ENCODE measurements at places on chromosomes 2 and 18.

DNA sequence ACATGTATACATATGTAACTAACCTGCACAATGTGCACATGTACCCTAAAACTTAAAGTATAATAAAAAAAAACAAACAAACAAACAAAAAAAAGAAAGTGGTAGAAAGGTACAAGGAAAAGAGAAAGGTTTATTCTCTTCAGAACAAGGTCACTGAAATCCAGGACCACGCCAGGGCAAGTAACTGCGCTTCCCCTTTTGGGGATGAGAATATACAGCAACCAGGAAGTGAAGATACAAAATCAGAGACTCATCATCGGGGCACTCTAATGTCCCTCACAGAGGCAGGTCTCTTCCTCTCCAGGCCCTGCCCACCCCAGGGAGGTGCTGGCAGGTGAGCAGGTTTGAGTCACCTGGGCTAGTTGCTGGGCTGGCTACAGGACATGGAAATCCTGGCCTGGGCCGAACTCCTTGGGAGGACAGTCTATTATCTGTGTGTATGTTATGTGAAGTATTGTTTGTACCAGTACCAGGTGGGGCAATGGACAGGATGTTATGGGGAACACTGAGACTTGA, 100.4 kb upstream of the GPR45 start:
- DNase-seq, result no peak

- DNase-seq, result no peak
These were observed 59.7 kb downstream of the WDSUB1 start for GRCh38 chr2:159226608-159227385.

GRCh38 chr18:36325846-36326245, 28.3 kb downstream of the FHOD3 start:
- DNase-seq, result no peak

GRCh38 chr18:10841203-10841602, 308.2 kb downstream of the PIEZO2 start:
- DNase-seq, result no peak

DNA sequence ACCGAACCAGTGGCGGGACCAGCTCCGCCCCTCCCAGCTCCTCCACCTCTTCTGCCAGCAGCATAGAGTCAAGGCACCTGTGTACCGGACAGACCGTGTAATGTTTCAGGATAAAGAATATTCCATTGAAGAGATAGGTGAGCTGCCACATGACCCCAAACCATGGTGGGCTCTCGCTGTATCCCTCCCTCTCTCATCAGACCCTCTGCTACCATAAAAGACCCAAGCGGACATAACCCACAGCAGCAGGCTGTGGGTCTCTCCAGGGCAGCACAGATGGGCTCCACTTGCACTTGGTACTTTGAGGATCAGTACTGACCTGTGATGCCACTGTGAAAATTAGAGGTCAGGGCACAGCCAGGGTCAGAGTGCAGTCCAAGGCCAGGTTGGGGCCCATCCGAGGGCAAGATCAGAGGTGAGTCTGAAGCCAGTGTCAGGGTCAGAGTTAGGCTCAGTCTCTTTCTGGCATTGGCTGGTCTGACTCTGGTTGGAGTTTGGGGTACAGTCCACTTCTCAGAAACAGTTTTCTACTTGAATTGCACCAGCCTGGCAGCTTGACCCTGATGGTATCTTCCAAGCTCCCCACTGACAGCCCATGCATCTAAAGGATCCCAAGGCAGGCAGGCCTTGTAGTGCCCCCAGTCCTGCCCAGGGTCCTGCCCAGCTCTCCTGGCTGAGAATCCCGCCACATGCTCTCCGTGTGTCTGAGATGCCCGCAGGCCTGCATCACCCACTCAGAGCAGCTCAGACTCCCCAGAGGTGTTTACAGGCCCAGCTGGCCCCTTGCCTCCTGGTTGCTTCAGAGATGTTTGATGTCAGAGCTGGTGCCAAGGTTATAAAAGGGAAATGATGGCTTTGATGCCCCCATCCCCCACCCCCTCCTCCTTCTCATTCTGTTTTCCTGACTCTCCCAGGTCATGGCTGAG, 212.1 kb downstream of the DYSF start:
- no peak for DNase-seq

DNA sequence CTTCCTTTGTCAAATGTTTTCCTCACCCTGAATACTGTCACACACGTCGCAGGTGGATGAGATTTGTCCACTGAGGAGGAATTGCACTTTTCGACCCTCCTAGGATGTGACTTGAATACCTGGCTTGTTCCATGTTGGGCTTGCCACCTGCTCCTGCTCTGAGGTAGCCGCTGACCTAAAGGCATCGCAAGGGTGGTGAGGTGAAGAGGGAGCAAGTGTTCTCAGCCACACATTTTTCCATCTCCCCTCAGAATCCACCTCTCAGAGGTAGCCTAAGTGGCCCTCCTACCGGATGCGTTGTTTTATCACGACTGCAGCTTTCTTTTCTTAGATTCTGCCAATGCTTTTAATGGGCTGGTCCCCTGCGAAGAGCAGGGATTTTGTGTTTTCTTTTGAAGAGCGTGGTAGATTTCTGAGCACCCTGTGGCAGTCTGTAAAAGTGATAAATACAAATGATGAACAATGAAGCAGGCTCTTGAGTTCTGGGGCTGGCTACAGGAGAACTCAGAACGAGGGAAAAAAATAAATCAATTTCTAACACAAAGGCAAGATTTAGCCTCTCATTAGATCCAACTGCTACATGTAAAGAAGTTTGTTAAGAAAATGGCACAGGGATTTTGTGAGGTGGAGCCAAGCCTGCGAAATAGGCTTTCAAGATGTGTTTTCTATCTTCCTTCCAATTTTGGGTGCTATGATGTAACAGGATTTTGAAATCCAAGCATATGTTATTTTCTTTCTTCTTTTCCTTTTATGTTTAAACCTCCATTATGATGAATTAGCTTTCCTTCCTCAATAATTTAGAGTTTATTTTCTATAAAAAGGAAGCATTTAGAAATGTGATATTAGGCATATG, 386.7 kb downstream of the TGIF1 start:
- no peak for DNase-seq

- DNase-seq, result no peak
These were observed 5.1 kb downstream of the OR6B3 start for GRCh38 chr2:240048237-240048636.

DNA sequence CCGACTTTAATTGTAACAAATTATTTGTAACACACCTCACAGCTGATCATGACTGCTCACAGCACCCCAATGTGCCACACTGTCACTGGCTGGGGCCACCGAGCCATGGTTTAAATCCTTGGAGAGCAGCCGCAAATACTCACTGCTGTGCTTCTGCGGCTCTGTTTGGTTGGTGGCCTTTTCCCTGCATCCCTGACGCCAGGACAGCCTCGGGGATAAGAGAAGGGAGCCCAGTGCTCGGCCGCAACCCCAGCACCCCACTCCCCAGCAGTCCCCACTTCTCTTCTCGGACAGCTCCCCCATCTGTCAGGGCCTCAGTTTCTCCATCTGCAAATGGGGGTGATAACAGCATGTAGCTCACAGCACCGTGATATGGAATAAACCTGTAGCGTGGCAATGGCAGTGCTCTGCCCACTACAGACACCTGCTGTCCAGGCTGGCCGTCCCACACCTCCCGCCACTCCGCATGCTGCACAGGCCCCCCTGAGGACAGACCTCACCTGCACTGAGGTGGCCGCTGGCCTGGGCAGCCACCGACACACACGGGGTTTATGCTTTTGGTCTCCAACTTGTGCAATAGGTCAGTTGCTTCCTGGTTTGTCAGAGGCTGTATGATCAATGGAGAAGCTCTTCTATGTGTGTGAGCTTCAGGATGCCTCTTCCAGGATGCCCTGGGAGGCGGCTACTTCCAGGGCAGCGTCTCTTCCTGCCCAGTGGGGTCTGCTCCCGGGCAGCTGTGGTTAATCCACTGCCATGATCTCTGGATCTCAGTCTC, 87.1 kb downstream of the NDUFA10 start:
- no peak for DNase-seq

GRCh38 chr2:38013158-38013752, 62.7 kb downstream of the CYP1B1 start:
- DNase-seq, result no peak

GRCh38 chr2:165895974-165896373, 57.6 kb downstream of the TTC21B start:
- DNase-seq, result no peak

DNA sequence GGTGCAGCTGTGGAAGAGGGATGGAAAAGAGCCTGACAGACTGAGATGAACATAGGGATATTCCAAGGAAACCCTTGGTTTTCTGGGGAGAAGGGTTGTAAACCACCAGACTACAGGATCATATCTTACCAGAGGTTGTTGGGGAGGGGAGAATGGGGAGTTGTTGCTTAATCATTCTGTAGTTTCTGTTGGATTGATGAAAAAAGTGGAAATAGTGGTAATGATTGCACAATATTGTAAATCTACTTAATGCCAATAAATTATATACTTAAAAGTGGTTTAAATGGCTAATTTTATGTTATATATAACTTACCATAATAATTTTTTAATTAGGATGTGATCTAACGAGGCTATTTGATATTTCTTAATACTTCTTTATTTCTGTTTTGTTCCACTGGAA, 800.9 kb downstream of the BCL11A start:
- DNase-seq, result no peak

DNA sequence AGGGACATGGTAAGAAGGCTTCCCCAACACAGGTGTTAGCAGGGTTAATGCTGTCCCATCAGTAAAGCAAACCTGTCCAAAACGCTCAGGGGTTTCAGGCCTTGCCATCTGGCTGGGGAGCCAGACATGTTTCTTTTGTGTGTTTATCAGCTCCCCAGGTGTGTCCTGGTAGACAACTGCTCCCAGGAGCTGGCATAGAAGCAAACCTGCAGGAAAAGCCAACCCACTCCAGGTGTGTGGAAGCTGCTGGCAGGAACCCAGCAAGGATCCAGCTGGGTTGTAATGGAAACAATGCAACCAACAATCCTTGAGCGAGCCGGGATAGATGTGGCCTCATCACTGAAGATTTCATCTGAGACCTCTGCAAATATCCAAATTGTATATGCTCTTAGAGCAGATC, 123.1 kb downstream of the RAB3GAP1 start:
- DNase-seq, result no peak

- DNase-seq, result no peak
These were observed 236.5 kb upstream of the SPHKAP start for GRCh38 chr2:228417956-228418355.

DNA sequence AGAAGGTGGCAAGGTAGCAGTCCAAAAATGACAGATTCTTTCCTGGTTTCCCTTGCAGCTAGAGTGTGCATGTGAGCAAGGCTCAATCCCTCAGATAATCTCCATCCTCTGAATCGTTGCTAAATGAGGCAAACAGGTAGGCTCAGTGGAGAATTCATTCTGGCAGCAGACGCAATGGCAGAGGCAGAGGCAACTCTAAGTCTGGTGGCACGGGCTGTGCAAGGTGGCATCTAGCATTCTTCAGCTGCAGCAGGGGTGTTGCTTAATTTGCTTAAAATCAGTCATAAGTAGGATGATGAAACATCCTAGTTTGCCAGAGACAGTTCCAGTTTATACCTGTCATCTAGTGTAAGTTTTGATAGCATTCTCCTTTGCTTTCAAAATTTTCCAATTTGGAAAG, 391.1 kb upstream of the MEX3C start:
- no peak for DNase-seq
